Stimulated activated CD8-positive, alpha-beta memory T cell treated with anti-CD3 and anti-CD28 coated beads, Interleukin-12 subunit alpha, Interleukin-12 subunit beta, amount 100 ng/mL, for 4 hours (primary cell): ENCODE measurements at places on chromosomes 12 and 14.

- no peak for DNase-seq
These were observed 163.5 kb downstream of the CCER1 start for GRCh38 chr12:90791445-90791844.

- no peak for DNase-seq
These were observed 13.9 kb upstream of the NUDT4 start for GRCh38 chr12:93363841-93364297.

- DNase-seq: no peak
These were observed 123.6 kb downstream of the FOXN3 start for GRCh38 chr14:89293314-89293916.

GRCh38 chr14:39243831-39244230, 10.1 kb downstream of the MIA2 start:
- no peak for DNase-seq

DNA sequence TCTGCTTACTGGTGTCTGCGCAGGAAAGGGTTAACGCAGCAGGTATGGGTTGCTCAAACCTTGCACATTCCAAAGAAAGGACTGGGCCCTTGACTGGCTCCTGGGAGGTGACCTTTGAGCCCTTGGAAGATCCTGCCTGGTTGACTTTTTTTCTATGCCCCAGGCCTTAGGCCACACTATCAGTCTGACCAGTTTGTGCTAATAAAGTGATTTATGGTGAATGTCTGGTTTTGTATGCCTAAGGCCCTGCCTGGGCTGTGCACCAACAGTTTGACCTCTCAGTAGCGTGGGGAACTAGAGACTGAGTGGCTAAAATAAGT, 61.4 kb upstream of the SCN8A start:
- DNase-seq: no peak

GRCh38 chr12:53963434-53964314, 9.0 kb downstream of the HOXC12 start:
- no peak for DNase-seq

- no peak for DNase-seq
These were observed 98.9 kb upstream of the HMGA2 start for GRCh38 chr12:65725376-65725775.

GRCh38 chr14:95204705-95205104, 47.4 kb upstream of the DICER1 start:
- DNase-seq: no peak

- DNase-seq: no peak
These were observed 11.2 kb downstream of the DHRS7 start for GRCh38 chr14:60153991-60154390.

DNA sequence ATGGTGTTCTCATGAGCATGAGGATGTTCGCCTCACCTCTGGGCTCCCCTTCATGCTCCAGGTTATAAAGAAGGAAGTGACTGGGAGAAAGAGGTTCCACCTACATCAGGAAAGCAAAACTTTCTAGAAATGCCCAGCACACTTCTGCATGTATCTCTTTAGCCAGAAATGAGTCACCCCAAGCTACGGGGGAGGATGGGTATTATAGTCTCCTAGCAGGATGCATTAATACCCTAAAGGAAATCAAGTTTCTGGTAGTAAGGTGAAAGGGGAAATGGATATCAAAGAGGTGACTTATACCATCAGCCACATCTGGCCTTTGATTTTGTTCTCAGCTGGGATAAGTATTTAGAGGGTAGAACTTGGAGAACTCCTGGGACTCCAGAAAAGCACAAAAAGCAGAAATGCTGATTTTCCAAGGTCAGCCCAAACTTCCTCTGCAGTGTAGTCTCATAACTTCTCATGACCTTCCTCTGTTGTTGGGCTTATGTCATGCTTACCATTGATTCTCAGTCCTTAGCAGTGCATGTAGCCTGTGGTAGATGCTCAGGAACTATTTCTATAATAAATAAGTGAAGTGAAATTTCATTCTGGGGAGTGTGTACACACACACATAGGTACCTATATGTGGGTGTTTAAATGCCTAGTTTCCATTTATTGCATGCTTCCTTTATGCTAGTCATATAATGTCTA, 209.4 kb upstream of the CRY1 start:
- no peak for DNase-seq

GRCh38 chr14:95260537-95261361, 59.0 kb downstream of the CLMN start:
- DNase-seq: no peak

DNA sequence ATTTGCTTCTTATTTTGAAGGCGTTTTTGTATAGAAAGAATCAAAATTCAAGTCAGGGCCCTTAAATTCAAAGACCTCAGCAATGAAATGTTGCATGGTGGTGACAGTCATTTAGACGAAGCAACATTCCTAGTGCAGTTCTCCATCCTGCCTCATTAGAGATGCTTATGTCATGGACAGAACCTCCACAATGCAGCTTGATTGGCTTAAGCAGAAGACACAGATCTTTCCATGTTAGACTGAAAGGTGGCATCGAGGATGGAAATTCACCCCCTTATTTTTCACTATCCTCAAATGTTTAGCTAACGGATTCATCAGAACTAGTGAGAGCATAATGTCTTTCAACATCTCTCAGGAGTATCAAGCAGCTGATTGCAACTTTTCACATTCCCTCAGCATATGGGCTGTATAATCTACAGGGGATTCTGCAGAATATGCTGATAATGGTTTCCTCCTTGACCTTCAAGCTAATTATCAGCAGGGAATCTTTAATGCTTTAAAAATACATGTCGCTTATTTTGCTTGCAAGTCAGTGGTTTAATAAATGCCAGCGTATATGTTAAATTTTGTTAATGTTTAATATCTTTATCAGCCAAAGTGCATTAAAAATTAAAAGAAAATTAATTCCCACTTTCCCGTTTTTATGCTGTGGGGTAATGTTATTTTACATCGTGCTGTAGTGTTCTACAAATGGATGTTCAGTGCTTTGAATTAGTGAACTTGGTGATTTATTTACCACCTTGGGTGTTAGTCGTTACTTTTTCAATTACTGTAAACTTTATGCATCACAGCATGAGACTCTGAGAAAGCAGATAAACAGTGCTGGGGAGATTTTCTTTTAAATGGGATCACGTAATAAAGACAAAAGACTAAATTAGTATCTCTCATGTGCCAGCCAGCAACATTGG, 12.8 kb upstream of the NRDE2 start:
- DNase-seq: no peak

GRCh38 chr14:104132981-104133380, 5.4 kb upstream of the KIF26A start:
- no peak for DNase-seq

- DNase-seq: no peak
These were observed 105.2 kb upstream of the SYT1 start for GRCh38 chr12:78759367-78759766.

GRCh38 chr12:130766470-130766869, 50.4 kb upstream of the RIMBP2 start:
- DNase-seq: no peak

- DNase-seq: no peak
These were observed 57.4 kb downstream of the PLXNC1 start for GRCh38 chr12:94205822-94206221.

DNA sequence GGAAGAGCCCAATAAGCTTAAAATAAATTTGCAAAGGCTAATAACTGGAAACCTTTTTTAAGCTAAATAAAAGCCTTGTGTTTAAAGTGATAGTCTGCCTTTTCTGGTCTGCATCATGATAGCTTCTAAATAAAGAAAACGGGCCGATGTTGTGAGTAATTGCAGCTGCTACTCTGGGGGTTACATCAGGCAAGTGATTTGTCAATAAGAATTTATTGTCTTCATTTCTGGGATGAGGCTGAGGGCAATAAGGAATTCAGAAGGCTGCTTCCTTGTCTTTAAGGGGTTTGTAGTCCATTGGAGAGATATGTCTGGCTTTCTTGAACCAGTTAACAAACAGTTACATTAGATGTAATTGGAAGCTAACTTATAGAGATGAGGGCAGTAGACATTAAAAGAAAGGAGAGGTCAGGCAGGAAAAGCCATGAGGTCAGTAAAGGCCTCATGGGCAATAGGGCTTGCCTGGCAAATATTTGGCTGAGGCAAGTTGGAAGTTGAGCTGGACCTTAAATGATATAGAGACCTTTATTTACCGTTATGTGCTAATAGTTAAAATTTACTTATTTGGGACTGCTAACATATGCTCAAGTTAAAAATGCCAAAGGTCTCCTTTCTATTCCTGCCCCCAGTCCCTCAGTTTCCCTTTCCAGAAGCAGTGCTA, 85.0 kb downstream of the CRADD start:
- no peak for DNase-seq

DNA sequence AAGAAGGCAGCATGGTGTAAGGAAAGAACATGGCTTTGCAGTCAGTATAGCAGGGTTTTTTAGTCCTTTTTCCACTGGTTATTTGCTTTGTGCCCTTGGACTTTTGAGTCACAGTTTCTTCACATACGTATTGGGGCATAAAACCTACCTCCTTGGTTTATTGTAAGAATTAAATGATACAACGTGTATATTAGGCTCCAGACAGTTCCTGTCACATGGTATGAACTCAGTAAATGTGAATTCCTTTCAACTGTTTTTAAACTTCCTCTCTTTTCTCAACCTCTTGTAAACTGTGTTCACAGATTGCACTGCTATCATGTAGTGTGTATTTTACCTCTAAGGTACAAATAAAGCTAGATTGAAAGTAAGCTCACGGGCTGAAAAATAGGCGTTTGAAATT, 29.5 kb downstream of the MSRB3 start:
- no peak for DNase-seq

DNA sequence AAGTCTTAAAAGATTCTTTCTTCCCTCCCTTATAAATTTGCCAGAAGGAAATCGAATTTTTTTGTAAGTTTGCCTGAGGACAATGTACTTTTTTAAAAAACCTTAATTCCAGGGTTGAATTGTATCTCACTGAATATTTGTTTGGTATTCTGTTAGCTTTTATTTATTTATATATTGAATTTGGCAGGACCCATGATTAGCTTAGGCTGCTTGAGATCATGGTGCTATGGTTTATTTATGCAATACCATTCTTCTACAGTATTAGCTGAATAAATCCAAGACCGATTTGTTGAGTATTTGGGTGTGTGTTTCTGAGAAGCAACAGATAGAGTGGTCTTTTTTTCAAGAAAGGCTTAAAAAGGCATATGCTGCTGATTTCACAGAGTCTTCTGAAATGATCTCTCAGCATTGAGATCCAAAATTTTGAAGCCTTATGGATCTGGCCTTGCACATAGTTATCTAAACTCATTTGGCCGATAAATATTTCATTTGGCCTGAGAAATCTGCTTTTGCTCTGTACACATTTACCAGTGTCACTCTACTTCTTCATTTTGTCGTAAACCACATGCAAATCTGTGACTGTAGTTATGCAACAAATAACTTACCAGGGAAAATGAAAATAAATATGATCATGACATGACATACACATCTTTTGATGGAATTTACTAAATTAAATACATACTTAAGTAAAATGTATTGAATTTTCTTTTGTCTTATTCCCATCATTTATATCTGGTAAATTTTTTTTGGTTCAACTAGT, 265.8 kb upstream of the FLRT2 start:
- no peak for DNase-seq

- DNase-seq: no peak
These were observed 370.3 kb upstream of the TMEM132C start for GRCh38 chr12:127896661-127897060.

GRCh38 chr12:104575442-104576186, 118.9 kb downstream of the CHST11 start:
- DNase-seq: no peak

GRCh38 chr14:95025941-95026340, 131.4 kb downstream of the DICER1 start:
- no peak for DNase-seq

DNA sequence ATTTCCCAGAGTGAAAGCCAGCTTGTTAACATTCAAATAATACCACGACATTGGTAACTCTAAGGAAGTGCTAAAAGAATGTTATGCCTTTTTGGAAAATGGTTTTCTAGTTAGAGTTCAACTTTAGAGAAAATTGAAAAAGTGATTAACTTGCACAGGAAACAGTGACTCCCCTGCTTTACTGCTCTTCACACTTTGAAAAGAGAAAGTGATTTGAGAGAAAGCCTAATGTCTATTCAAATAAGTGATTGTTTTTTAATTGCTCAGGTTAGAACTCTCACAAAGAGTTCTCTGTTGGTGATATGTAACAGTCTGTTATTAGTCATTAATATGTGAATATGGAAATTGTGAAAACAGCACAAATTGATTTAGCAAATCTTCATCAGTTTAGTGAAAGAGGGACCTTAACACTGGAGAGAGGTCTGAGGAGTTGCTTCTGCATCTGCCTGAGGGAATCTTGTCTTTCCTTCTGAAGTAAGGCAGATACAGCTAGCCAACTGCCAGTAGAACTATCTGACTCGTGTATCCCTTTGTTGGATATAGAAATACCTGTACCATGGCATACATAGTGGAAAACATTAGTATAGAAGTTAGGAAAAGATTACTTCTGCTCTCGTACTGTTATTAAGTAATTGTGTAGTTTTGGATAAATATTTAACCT, 25.5 kb downstream of the ATF7IP start:
- no peak for DNase-seq

DNA sequence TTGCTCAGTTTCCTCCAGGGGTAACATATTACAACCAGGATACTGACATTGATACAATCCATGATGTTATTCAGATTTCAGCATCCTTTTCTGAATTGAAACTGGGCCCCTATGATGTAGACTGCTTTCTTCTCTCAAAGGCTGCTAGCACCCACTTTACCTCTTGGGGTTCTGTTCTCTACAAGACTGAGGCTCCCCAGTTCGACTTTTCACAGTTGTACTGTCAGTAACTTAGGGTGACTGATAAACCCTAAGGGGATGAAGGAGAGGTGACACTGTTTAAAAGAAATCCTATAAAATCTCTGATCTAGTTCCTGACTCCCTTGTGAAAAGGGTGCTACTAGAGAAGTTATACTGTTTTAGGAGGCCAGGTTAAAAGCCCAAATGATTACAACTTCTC, 818 bp downstream of the VPS33A start:
- no peak for DNase-seq

- DNase-seq: no peak
These were observed 124.3 kb upstream of the SLC38A4 start for GRCh38 chr12:46950094-46950493.

- no peak for DNase-seq
These were observed 20.2 kb downstream of the CCDC38 start for GRCh38 chr12:95922231-95922630.
